EH (cell line): ENCODE measurements at places on chromosomes 7 and 10.

- DNase-seq: no peak
Observed at GRCh38 chr10:123848564-123849457, 42.8 kb downstream of the CPXM2 start.

GRCh38 chr7:1632916-1633785 lies 36.9 kb upstream of the ELFN1 start:
- DNase-seq: no peak

DNA sequence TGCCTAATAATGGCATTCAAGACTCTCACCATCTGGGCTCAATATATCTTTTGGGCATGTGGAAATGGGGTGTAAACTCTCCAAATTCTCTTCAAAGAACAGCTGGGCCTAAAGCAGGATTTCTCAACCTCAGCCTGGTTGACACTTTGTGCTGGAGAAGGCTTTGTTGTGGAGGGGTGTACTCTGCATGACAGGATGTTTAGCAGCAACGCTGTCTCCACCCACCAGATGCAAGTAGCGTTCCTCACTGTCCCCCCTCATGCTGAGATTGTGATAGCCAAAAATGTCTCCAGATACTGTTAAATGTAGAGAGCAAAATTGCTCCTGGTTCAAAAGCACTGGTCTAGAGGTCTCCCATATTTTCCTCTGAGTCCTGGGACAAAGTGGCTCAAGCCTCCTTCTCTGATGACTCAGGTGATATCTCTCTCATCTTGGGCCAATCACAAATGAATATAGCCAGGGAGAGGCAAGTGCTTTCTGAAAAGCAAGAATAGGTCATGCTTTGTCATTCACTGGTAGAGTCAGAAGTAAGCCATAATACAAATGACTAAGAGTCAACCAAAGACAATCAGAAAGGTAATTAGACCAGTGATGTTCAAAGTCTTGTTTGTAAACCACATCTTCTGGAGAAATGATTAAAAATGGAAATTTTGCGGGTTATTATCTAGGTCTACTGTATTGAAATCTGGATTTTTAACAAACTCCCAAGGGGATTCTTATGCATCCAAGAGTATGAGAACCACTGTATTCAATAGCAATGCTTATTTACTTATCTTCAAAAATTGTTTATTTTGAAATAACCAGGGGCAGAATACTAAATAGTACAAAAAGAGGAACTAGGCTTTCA lies 330.8 kb downstream of the PTEN start:
- DNase-seq: peak; percentile 41

DNA sequence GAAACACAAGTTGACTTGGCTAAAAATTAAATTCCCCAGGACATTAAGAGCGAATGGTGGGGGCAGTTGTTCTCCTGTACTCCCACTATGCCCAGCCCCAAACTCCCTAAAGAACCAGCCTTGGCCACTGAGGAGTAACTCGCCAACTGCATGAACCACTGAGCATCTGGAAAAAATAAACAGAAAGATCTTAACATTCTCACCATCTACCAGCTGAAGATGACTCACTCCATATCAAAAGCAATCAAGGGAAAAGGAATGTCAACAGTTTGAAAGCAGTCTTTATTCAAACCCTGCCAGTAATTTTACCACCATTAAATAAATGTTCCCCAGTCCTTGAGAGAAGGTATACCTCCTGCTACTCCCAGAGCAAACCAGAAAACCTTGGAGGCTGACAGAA lies 45.4 kb downstream of the CTTNBP2 start:
- peak; percentile 65 for DNase-seq

- DNase-seq: no peak
Observed at GRCh38 chr7:151382079-151382885, 27.6 kb downstream of the WDR86 start.

DNA sequence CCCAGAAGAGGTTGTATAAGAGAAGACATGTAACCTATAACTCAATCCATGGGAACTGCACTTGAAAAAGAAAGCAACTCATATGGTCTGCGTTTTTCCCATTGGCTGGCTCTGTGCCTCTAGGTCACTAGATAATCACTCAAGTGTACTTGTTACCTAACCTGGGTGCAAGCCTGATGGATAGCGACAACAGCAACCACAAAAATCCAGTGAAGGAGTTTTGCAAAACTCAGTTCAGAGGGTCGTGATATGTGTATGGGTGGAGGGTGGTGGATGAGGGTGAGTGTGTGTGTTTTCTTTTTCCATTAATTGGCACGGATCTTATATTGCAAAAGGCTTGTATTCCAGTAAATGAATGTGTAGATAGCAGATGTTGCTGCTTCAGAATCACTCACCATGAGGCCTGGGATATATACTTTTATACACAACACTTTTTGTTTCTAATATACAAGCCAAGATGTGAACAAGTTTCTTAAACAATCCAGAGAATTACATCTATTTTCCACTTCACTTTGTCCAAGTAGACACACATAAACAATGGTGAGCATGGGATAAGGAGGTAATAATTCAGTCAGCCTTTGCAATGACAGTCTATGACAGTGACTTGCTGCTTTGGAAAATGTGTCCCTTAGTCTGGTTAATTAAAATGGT lies 286.9 kb upstream of the DKK1 start:
- no peak for DNase-seq

GRCh38 chr10:77565590-77566023 lies 72.0 kb downstream of the KCNMA1 start:
- no peak for DNase-seq
